ENCODE measurements at places on chromosomes 1 and 21.

- no peak for DNase-seq
Measured at GRCh38 chr1:162367772-162368171, 8.9 kb downstream of the SPATA46 start.

DNA sequence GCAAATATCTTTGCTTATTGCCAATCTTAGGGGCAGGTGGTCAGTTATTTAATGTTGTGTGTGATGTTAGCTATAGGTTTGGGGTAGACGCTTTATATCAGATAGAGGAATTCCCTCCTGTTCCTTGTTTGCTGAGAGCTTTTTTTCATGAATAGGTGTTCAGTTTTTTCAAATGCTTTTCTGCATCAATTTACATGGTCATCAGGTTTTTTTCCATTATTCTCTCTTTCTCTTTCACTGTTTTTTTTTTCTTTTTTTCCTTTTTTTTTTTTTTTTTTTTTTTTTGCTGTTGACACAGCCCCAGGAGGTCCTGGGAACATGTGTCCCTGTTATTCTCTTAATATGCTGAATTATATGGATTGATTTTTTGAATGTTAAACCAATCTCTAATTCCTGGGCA lies 3.0 kb upstream of the SLC25A33 start:
- no peak for DNase-seq

- no peak for DNase-seq
Measured at GRCh38 chr1:114831276-114831994, 23.2 kb upstream of the SYCP1 start.

GRCh38 chr21:15252431-15252830 lies 187.6 kb upstream of the NRIP1 start:
- DNase-seq: no peak

GRCh38 chr1:97378596-97378995 lies 542.2 kb downstream of the DPYD start:
- DNase-seq: no peak

DNA sequence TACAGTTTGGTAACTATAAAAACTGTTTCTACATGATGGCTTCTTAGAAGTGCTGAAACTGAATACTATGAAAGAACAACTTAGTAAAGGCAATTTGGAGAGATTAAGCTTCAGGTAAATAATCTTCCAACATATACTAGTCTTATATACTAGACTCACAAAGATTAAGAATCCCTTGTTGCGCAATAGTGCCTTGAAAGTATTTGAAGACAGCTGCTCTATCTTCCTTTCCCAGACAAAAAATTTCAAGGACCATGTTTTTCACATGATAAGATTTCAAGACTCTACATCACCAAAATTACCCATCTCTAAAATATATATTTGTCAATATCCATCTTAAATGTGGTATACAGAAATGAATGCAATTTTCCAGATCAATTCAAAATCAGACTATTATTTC lies 37.7 kb upstream of the ASPM start:
- DNase-seq: no peak

- DNase-seq: no peak
Measured at GRCh38 chr1:6743189-6744101, 41.8 kb upstream of the CAMTA1 start.

- no peak for DNase-seq
Measured at GRCh38 chr1:72724951-72725861, 442.9 kb upstream of the NEGR1 start.

DNA sequence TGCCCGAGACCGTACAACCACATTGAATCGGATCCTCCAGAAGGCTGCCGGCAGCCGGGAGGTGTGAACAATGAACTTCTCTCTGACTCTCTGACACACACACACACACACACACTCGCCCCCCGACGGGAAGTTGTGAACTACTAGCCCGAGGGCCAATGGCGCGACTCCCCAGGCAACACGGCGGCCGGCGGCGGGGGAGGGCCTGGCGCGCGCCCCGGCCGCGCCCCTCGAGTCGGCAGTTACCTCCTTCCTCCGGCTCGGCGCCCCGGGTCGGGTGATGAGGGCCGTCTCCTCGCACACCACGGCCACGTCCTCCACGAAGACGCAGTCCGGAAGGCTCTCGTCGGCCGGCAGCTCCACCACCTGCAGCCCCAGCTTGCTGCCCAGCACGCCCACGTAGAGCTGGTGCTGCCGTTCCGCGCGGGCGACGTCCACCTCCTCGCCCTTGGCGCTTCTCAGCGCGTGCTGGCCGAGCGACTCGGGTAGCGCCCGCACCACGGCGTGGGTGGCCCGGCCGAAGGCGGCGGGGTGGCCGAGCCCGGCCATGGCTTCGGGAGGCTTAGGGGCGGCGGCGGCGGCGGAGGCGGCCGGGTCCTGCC lies 361 bp downstream of the DDAH1 start:
- DNase-seq: no peak

DNA sequence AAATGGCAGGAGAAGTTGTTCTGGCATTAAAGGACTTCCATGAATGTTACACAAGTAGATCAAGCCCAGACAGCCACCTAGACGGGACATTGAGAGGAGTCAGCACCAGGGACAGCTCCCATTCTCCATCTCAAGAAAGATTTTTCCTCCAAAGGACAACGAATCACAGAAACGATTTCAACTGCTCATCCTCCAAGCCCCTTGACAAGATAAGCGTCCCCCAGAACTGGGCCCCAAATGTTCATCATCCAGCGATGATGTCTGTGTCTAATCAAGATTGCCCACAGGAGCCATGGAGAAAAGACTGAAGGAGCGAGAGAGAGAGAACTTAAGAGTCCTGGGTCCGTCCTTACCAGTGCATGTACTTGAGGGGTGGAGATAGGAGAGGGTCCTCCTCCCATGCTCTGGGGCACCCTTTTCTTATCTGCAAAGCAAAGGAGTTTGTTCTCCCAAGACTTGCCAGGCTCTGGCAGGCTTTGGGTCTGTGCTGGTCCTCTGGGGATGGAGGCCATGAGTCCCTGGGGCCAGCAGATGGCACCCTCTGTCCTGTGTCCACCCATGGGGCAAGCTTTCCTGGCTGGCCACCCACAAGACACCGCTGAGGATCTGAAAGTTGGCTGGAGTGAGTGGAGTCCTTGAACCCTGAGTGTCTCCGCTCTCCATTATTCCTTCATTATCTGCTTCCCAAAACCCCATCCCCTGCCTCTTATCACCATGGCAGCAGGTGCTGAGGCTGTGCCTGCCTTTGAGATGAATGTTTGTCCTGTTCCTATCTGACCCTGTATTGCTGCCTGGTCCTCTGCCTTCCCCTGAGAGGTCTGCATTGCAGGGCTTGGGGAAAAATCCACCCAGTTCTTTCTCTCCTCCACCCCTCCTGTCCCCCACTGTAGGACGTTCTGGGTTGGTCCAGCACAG lies 164.6 kb downstream of the ACTL8 start:
- DNase-seq: no peak

DNA sequence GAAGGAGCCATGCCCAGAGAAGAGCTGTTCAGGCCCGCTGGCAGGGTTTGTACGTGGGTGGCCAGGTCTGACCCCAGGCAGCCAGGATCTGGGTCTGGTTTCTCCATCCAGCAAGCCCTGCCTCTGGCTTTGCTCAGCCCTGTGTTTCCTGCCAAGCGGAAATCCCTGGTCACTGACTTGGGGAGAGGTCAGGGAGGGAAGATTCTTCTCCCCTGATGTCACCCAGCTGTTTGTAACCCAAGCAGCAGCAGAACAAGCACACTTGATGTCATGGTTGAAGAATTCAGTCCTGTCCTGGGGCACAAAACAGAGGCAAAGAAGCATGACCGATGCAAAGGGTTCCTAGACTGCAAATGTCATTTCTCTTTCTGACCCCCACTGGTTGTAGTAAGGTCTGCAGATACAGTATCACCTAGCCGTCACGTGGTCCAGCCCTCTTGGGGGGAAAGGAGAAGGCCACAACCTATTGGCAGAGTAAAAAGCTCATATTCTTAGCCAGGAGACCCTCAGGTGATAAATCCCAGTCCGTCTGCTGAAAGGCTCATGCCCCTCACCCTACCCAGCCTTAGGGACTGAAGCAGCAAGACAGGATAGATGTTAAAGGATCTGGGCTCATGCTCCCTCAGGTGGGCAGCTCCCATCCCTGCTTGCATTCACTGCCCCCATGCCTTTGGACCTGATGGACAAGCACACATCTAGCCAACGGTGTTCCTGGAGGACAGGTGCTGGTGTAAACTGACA lies 120.9 kb downstream of the SYT2 start:
- DNase-seq: no peak

DNA sequence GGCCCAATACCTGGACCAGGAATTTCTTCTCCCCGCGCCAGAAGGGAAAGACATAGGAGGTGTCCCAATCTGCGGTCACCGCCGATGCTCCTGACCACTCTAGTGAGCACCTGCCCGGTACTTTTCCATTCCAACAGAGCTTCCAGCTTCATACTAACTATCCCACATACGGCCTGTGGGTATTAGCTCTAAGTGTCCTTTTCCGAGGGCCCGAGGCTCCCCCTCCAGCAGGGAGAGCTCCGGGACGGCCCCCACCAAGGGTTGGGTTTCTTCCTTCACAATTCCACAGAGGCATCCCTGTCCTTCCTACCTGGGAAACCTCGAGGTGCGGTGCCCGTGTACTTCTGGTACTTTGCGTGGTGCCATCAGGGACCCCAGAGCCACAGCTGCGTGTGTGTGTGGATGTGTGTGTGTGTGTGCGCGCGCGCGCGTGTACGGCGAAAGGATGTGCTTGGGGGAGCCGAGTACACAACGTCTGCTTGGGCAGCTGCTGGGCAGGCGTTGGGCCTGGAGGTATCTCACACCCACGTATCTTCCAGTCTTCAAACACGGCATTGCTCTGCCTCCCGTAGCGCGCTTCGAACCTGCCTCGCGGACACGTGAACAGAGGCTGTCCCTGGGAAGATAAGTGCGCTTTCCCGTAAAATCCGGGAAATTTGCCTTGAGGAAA lies 2.4 kb upstream of the SIM2 start:
- DNase-seq: no peak

GRCh38 chr1:40036574-40036973 lies 4.0 kb upstream of the CAP1 start:
- DNase-seq: no peak

- DNase-seq: no peak
Measured at GRCh38 chr1:4837752-4838151, 183.3 kb downstream of the AJAP1 start.

GRCh38 chr1:168121401-168122011 lies 15.2 kb downstream of the GPR161 start:
- no peak for DNase-seq

DNA sequence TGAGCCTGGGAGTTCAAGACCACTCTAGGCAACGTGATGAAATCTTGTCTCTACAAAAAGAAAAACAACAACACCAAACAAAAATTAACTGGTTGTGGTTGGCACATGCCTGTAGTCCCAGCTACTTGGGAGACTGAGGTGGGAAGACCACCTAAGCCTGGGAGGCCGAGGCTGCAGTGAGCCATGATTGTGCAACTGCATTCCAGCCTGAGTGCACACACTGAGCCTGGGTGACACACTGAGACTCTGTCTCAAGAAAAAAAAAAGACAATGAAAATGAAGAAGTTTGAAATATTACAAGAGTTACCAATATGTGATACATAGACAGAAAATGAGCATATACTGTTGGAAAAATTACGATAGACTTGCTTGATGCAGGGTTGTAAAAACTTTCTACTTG lies 31.9 kb downstream of the PDC start:
- DNase-seq: no peak

DNA sequence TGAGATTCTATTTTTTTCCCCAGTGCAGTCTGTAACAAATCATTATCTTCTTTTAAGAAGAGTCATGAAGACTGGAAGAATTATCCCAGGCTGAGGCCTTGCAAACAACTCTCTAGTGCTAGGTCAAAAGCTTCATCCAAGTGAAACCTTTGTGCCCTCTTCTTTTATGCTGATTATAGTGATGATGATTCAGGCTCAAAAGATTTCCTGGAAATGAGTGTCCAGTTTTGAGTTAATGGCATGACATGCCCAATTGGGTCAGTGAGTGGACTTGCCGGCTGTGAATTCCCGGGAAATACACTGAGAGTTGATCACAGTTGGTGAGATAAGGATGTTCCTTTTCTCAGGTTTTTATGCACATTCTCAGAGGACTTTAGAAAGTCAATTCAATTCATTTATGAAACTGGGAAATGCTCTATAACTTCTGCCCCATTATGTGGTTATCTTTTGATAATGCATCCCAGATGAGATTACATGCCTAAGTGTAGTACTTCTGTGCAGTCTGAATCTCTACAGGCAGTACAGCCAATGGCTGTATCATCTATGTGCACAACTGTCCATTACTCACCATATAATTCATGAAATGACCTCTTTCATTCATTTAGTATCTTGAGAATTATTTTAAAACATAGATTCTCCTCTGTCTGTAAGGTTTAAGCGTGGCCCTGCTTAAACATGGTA lies 66.2 kb downstream of the S1PR1 start:
- no peak for DNase-seq

DNA sequence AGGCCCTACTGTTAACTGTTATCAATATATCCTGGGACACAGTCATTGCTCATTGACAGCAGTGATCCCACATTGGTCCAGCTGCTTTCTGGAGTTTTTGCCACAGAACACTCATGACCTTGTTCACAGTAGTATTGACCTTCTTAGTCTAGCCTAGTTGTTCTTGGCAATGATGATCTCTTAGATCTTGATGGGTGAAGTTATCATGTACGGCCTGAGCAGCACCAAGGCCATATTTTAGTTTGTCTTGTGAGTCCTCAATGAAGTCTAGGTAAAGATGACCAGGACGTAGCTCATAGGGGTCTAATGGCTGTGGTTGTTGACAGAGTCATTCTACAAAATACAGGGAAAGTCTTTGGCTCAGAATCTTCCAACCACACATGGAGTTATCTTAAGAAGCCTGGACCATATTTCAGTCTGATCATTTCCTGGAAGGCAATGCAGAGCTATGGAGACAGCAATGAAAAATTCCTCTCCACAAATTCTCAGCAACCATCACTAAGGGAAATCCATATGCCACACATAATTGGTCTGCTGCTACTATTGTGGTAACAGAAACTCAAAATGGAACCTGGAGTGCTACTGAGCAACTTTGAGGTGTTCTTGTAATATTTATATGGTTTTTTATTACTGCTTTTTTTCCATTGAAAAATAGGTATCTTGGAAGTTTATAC lies 279.6 kb downstream of the GRIK1 start:
- no peak for DNase-seq

DNA sequence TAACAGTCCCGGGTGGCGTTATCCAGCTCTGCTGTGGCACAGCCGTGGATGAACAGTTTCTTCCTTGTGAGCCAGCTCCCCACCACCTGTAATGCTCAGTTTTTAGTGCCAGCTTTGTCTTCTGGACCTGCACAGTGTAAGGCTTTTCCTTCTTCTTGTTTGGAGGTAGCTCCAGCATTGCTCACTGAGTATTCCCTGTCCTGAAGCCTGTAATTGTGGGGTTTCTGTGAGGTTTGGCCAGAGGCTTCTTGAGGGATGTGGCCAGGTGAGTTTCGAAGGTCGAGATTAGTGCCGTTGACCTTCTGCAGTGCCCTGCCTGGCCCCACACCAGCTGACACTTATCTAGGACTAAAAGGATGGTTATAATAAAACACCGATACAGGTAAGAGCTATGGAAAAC lies 75.0 kb downstream of the PBX1 start:
- DNase-seq: no peak

DNA sequence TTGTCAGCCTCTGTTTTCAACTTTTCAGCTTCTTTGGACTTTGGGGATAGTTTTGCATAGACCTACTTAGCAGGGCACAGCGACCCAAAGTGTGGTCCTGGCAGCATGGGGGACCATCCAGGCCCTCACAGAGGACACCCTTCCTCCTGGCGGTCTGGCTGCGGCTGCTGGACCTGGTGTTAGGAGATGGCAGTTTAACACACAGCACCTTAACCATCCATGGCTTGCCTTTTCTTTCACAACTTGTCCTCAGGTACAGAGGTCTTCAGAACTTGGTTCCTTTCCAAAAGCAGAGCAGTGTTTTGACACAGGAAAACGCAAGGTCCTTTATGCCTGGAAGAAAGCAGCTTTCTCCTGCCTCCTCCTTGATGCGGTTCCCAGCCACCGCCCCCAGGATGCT lies 68.1 kb downstream of the RHOU start:
- no peak for DNase-seq

All from stimulated activated CD8-positive, alpha-beta memory T cell treated with anti-CD3 and anti-CD28 coated beads, Interleukin-15, amount 100 ng/mL, for 1 hour (primary cell).